ENCODE measurements at places on chromosomes 7 and 10.

GRCh38 chr7:48041653-48041970, 6.3 kb downstream of the C7orf57 start:
- DNase-seq = no peak

- DNase-seq = no peak
Observed at GRCh38 chr10:1297566-1298301, 241.5 kb downstream of the WDR37 start.

GRCh38 chr7:33591490-33591889, 313.8 kb upstream of the BMPER start:
- DNase-seq = no peak

DNA sequence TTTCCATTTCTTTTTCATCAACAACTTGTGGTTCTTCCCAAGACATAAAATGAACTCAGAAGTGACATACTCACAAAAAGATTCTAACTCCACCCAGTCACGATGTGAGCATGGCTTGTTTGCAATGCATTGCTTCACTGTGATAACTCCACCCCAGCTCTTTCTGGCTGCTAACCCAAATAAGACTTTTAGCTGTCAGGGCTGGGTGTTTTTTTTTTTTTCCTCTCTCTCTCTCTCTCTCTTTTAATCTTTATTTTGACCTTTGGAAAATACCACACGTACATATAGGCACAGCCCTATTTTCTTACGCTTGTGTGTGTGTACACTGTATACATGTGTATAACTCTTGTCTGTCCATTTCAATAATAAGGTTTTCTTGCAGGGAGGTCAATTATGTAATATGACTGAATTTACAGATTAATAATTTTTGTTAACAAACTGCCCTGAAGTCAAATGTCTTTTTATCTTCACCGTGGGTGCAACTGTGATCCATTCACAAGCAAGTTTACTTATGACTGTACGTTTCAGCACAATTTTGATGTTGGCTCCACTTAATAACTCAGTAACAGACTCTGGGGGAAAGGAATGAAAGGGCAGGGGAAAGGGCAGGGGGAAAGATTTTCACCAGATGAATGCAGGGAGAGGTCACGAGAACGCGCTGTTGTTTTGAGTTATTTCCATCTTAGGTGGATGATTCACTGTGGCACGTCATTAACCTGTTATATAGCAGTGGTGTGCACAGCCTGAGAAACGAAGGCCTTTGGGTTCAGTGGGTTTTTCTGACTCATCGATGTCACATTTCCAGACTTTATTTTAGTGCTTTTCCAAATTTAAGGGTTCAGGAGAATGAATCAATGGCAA, 49.1 kb downstream of the APBB1IP start:
- DNase-seq = no peak

DNA sequence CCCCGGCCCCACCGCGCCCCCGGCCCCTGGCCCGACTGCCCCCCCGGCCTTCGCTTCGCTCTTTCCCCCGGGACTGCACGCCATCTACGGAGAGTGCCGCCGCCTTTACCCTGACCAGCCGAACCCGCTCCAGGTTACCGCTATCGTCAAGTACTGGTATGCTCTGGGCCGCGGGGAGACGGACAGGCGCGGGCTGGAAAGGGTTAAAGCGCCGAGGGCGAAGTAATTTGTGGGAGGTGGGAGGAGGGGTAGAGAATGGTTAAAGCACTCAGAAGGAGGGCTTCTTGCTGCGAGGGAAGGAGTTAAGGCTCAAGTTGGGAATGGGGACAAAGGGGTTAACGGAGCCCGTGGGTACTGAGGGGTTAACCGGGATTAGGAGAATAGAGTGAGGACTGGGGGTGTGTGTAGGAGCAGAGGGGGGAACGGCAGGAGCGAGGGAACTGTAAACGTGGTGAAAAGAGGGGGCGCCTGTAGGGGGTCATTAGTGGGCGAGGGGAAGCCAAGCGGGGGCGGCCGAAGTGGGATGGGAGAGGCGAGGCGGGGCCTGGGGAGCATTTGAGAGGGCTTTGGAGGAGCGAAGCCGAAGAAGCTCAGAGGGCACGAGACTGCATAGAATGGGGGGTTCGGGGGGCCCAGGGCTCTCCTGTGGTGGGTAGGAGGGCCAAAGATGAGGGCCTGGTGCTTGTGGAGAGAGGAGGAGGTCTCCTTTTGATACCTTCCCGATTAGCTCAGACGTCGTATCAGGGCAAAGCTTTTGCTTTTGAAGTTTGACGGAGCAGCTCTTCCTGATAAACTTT, 605 bp downstream of the SUFU start:
- no peak for DNase-seq

DNA sequence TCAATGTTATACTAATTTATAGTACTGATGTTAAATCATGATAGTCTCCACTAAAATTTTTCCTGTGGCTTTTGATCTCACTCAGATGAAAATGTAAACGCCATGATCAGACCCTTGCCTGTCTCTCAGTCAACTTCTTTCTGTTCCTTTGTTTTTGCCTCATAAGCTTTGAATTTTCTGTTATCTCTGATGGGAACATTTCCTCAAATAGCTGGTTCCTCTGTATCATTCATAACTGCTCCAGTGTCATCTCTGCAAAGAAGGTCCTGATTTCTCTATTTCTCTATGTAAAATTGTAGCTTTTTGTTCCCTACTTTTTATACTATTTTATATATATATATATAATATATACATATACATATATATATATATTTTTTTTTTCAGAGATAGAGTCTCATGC, 67.5 kb downstream of the GPR141 start:
- no peak for DNase-seq

- DNase-seq = no peak
Observed at GRCh38 chr7:148662646-148663045, 36.1 kb upstream of the CUL1 start.

DNA sequence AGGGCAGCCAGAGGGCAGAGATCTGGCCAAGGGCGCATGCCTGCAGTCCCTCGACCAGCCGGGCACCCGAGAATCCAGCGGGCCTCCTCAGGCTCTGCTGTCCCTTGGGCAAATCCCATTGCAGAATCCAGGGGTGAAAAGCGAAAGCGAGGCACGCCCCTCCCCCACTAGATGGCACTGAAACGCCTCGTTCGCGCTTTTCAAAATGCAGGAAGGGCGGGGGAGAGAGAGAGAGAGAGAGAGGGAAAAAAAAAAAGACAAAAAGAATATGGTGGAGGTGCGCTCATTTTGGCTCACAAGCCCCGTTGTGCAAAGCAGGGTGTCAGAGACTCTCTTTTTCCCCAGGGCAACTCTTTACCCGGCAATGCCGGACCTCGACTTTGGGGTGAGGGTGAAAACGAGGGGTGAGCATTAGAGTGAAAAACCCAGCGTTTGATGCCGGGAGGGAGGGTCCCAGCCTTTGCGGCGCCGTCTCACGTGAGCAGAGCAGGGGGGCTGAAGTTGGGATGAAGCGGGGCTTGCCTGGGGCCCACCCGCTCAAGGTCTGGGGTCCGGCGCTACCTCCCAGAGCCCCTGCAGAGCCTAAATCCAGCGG, 2.5 kb upstream of the TMEM178B start:
- DNase-seq = no peak

DNA sequence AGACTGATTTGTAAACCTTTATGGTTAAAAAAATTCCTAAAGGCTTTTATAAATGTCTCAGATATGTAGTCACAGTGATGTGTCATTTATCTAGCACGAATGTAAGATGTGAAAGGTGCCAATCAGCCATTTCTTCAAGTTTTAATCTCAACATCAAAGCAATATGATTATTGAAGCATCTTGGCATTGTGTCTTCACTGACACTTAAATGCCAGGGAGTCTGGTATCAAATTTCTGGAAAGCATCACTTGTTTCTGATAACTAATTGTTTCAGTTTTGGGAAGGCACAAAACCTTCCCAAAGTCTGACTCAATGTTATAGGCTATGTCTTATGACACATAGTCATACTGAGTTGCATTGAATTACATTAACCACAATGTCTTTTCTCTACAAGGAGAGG, 492.0 kb upstream of the CNTNAP2 start:
- DNase-seq = no peak

DNA sequence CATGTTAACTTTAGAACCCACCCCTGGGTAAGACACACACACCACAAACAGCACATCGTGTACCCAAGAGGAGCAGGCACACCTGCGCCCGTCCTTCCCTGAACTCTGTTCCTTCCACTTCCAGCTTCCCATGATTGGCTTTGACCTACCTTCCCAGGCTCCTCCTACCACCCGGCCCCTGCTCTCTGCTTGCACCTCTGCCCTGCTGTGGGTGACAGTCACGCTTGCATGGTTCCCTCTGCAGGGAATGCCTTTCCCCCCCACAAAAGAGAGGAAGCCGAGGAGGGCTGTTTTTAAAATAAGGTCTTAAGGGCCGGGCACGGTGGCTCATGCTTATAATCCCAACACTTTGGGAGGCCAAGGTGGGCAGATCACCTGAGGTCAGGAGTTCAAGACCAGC, 16.4 kb downstream of the SFXN4 start:
- DNase-seq = no peak

DNA sequence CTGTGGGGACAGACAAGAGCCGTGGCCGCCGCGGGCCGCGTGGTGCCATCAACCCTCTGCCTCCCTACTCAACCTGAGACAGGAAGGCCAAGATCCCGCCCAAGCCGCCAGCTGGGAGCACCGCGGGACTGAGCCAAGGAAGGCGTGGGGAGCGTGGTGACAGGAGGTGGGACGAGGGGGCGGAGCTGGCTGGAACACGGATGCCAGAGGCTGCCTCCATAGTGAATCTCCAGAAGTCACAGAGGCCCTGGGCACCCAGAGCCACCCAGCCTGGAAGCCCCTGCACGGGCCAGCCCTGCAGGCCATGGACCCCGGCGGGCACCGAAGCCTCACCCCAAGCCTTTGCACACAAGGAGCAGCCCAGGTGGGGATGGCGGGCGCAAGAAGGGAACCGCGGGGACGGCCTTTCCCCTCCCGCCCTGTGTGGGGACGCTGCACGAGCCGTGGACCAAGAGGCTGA, 18.1 kb upstream of the DPYSL4 start:
- DNase-seq = no peak

DNA sequence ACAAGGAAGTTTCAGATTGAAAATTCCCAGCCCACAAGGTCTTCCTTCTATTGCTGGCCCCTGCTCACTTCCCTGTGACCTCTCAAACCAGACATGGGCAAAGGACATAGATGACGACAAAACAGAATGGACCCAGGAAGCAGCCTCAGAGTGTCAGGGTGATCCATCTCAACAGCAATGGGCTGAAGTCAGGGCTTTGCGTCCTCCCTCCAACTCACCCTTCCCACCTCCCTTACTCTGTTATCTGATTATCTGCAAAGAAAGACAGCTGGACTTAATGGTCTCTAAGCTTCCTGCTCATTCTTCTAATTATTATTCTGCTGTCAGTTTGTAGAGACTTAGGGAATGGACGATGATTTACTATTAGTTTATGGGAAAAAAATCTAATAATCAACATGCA, 115.9 kb downstream of the PIP4K2A start:
- DNase-seq = no peak

GRCh38 chr7:79332091-79332490, 121.4 kb downstream of the MAGI2 start:
- DNase-seq = no peak

- DNase-seq = no peak
Observed at GRCh38 chr10:73819513-73820093, 8.2 kb upstream of the NDST2 start.

DNA sequence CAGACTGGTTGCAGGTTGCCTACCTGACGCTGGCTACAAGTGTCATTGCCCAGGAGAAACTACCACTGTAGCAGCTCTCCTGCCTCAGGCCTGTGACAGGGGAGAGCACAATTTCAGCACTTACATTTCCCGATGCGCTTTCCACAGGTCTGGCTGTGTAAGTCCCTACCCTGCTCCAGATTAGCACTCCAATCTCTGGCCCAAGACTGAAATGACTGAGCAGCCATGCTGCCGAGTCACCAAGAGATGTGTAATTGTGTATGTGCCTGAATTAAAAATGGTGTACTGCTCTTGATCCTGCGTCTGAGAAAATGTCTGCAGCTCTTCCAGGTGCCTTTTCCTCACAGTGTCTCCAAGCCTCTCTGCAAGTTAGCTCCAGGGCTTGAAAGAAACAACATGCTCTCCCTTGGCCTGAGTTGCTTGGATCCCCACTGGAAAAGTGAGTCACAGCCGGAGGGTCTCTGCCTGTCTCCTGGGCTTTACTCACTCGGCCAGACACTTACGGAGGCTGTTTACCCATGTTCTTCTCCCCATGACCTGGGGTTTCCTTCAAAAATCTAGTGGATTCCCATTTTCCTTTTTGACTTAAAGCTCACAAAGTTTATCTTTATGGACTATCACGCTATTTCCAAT, 1001.7 kb upstream of the KCND2 start:
- DNase-seq = no peak

- DNase-seq = no peak
Observed at GRCh38 chr10:129760003-129760315, 204.1 kb downstream of the EBF3 start.

- DNase-seq = no peak
Observed at GRCh38 chr10:14391342-14391741, 60.6 kb upstream of the FRMD4A start.

DNA sequence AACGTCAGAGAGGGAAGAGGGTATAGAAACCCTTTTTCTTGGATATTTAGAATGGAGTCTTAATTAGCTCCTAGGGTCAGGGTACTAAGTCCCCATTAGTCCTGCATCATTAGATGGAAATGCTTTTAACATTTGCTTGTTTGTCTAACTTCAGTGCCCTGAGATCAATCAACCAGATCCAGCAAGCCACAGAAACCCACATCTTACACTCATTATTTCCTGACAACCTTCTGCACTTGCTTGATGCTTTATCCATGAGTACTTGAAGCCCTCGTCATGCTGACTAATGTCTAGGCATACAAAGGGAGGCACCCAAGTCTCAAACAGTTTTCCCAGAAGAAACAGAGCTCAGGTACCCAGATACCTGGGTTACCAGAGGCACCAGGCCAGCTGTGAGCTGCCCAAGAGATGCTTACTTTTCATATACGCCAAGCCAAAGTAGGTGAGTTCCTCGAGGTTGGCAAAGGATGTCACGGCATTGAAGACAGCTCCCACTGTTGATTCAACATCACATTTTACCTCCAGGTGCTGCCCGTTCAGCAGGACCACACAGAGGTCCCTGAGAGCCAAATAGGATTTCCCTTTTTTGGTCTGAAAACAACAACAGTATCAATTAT, 42.7 kb downstream of the FRMPD2 start:
- DNase-seq = no peak

DNA sequence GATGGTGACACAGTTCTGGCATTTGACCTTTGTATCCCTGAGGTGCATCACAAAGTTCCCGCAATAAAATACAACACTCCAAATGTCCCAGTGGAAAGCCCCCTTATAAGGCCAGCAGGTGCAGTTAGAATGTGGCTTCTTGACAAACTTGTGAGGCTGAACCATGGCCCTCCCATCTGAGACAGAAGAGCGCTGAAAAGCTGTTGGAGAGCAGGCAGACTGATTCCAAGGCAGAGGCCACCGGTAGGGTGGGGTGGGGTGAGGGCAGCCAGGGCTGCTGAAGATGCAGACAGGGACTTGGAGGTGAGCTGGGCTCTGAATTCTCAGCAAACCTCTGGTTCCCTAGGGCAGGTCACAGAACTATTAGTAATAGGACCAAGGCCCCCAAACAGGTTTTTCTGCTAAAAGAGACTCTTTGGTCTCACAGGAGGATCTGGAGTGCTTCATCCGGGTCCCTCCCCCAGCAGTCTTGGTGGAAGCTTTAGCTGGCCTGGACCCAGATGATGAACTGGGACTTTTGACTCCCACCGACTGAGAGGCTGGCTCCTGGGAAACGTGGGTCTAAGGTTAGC, 15.6 kb upstream of the CHST3 start:
- no peak for DNase-seq

All from central memory CD8-positive, alpha-beta T cell (primary cell).